ENCODE measurements at places on chromosomes 11 and 22.

GRCh38 chr22:20591660-20592310 is 84.4 kb downstream of the MED15 start:
- DNase-seq = no peak

DNA sequence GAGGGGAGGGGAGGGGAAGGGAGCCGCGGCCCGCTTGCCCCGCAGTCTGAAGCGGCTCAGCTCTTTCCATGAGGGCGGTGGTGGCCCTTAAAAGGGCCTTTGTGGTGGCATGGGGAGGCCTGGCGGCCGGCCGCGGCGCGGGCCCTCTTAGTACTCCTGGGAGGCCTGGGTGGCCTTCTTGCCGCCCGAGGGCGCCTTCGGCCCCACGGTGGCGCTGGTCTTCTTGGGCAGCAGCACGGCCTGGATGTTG is 6.9 kb downstream of the DPAGT1 start:
- no peak for DNase-seq

DNA sequence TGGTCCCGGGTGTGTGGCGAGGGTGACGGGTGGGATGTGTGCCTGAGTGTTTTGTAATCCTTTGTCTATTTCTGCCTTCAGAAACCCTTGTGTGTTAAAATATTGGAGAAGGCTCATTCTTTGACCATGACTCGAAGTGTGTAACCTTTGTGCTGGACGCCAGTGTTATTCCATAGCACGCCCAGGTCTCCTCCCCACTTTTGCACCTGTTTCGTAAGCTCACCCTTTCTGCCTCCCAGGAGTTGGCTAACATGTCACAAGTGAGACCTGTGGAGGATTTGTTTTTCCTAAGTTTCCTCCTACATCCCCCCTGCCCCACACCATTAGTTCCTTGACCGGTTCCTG is 382 bp downstream of the C11orf54 start:
- DNase-seq = no peak

DNA sequence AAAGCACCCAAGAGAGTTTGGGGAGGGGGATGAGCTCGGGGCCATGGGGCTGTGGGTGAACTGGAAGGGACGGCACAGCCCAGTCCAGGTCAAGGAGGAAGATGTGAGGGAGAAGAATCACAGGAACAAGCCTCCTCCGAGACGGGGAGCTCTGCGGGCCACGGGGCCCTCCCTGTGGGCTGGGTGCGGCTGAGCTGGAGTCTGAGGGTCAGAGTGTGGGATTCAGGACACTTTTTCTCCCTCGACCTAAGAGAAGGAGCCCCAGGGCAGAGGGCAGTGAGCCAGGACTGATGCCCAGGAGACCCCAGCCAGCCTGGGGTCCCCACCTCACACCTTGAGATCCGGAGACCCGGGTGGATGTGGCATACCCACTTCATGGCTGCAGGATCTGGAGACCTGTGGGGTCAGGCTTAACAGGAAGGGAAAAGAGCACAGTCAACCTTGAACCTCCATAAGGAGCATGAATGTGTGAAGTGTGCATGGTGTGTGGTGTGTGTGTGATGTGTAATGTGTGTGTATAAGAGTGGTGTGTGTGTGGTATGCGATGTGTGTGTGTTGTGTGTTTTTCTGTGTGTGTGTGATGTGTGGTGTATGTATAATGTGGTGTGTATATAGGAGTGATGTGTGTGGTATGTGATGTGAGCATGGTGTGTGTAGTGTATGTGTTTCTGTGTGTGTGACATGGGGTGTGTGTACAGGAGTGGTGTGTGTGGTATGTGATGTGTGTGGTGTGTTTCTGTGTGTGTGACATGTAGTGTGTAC is 504.6 kb downstream of the BRD1 start:
- DNase-seq = no peak

DNA sequence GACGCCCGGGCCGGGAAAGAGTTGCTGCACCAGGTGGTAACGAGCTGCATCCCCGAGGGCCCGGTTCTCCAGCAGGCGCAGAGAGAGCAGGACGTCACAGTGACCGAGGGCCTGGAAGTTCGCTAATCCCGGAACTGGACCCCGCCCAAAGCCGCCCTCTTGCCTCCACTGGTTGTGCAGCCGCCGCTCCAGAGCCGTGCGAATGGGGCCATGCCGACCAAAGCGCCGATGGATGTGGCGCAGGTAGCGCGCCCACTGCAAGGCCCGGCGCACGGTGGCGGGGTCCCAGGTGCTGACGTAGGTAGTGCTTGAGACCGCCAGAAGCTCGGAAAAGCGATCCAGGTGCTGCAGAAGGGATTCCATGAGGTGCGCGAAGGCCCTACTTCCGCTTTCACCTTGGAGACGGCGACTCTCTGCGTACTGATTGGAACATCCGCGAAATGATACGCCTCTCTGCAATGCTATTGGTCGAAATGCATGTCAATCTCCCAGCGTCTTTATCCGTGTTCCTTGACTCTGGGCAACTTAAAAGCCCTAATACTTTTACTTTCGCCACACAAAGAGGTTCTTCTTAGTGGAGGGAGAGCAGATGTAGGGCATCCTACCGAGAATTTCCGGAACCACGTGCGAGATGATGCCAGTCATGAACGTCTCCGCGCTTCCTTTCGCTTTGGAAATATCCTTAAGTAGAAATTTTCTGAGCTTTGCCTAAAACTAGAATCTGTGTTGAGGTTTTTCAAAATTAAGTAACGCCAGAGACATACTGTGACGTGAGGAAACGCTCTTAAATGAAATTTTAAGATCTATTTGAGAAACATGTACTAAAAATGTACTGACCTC is at the start of gene FANCF:
Gene FANCF (minus strand): TSS at position 376 of the 840 bp plus-strand sequence. CDS start 13 bp downstream, at position 363.
- peak; percentile 96 for DNase-seq

DNA sequence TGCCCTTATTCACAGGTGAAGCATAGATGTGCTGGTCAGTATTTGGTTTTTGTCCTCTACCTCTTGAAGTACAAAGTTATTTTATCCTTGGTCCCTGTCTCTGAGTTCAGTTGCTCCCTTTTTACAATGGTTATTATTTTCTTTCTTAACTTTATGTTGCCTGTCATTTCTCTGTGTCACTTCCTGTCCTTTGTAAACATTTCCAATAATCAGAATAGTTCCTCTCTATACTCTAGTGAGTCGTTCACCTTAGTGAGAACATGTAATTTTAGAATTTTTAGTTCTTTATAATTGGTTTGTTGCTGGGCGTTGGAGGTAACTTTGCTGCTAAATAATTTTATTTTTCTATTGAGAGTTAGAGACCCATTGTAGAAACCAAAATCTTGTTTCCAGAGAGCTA is 16.0 kb downstream of the CSTPP1 start:
- no peak for DNase-seq

- no peak for DNase-seq
Measured at GRCh38 chr11:65499713-65500386, 1.0 kb downstream of the MALAT1 start.

Measured in GDM1 (cell line).